ENCODE measurements at places on chromosomes 12 and 14.

- H3K4me1 ChIP-seq, result no peaks in the 10 kb centered on the region
- H3K36me3 ChIP-seq, result no peaks in the 10 kb centered on the region
- no peak for DNase-seq
- no peaks in the 10 kb centered on the region for H3K27me3 ChIP-seq
Measured at GRCh38 chr12:84661786-84662185, 250.8 kb downstream of the SLC6A15 start.

- no peak for DNase-seq
- H3K27me3 ChIP-seq, result peaks cover 3% of the 10 kb centered on the region
- 0 out of 2 replicates have a peak, but pooled peaks cover 3% of the 10 kb centered on the region for H3K4me1 ChIP-seq
- no peaks in the 10 kb centered on the region for H3K36me3 ChIP-seq
- H3K4me3 ChIP-seq, result peak overlapping the region; percentile 59
Measured at GRCh38 chr14:59630288-59630963, 53.8 kb upstream of the CCDC175 start.

- no peaks in the 10 kb centered on the region for H3K27me3 ChIP-seq
- H3K4me1 ChIP-seq, result no peaks in the 10 kb centered on the region
- DNase-seq, result no peak
- no peak overlapping the region for H3K4me3 ChIP-seq
Measured at GRCh38 chr12:31485571-31485970, 105.4 kb downstream of the DENND5B start.

GRCh38 chr12:126784328-126784921 is 1482.5 kb upstream of the TMEM132C start:
- H3K36me3 ChIP-seq, result no peaks in the 10 kb centered on the region
- peak; percentile 13 for DNase-seq
- no peaks in the 10 kb centered on the region for H3K27me3 ChIP-seq
- no peak overlapping the region for H3K4me3 ChIP-seq

DNA sequence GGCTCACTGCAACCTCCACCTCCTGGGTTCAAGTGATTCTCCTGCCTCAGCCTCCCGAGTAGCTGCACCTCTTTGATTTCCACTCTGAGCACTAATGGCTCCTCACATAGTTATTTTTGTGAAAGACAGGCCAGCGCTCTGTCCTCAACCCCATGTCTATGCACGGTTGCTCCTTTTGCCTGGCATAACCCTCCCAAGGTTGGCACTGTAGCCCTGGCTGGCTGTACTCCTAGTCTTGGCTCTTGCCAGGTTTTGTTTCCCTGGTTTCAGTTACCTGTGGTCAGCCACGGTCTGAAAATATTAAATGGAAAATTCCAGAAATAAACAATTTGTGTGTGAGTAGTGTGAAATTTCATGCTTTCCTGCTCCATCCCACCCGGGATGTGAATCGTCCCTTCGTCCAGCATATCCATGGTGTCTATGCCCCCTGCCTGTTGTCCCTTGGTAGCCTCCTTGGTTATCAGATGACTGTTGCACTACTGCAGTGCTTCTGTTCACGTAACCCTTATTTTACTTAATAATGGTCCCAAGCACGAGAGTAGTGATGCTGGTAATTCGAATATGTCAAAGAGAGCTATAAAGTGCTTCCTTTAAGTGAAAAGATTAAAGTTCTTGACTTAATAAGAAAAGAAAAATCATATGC is 12.3 kb upstream of the DCD start:
- 0 out of 2 replicates have a peak, but pooled peaks cover 2% of the 10 kb centered on the region for H3K4me1 ChIP-seq
- H3K36me3 ChIP-seq, result no peaks in the 10 kb centered on the region
- H3K4me3 ChIP-seq, result no peak overlapping the region
- no peaks in the 10 kb centered on the region for H3K27me3 ChIP-seq
- no peak overlapping the region for H3K27ac ChIP-seq
- no peak for DNase-seq

DNA sequence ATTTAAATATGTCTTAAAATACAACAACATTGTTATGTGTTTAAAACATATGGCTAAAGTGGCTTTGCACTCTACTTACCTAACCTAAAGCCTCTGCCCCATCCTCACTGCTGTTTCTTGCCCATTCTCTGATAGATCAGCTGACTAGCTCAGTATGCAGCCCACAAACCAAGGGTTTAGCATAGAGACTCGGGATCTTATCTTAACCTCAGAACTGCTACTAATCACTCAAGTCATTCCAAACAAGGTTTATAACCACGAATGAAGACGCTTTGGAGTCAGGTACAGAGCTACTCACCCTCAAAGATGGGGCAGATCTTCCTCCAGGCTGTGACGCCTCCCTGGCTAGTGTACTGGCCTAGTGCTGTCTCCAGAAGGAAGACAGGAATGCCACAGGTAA is 19.3 kb downstream of the SLC6A13 start:
- no peak for DNase-seq
- H3K4me3 ChIP-seq, result no peak overlapping the region
- H3K4me1 ChIP-seq, result no peaks in the 10 kb centered on the region
- H3K27me3 ChIP-seq, result no peaks in the 10 kb centered on the region

DNA sequence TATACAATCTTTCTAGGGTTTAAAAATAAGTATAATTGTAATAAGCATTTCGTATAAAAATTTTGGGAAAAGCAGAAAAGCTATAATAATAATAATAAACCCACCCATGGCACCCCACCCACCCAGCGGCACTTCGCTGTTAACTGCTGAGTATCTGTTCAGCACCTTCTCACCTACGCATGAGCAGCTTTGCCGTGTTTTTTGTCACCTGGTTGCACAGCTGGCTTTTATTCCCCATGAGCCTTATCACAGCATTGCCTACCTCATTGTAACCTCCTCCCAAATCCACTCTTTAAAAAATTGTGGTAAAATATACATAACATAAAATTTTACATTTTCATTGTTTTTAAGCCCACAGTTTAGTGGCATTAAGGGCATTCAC is 34.7 kb downstream of the CYP46A1 start:
- no peaks in the 10 kb centered on the region for H3K36me3 ChIP-seq
- DNase-seq, result no peak
- H3K4me1 ChIP-seq, result 0 out of 2 replicates have a peak, but pooled peaks cover 3% of the 10 kb centered on the region

DNA sequence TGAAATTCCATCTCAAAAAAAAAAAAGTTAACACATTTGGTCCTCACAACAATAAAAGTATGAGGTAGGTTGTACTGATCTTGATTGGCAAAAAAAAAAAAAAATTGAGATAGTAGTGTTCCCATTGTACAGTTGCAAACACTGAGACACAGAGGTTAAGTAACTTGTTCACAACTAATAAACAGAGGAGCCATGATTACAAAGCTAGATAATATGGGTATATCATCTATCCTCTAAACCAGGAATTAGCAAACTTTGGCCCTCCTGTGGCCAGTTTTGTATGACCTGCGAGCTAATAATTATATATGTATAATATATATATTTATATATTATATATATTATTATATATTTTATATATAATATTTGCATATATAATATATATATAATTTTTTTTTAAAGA is 2.3 kb upstream of the PSME1 start:
- DNase-seq, result no peak
- no peaks in the 10 kb centered on the region for H3K27me3 ChIP-seq
- H3K27ac ChIP-seq, result no peak overlapping the region
- no peak overlapping the region for H3K4me3 ChIP-seq
